ENCODE measurements at places on chromosomes 3 and 15.
A peak's percentile ranks its signal among the peaks of the same experiment; 100 is the strongest.

DNA sequence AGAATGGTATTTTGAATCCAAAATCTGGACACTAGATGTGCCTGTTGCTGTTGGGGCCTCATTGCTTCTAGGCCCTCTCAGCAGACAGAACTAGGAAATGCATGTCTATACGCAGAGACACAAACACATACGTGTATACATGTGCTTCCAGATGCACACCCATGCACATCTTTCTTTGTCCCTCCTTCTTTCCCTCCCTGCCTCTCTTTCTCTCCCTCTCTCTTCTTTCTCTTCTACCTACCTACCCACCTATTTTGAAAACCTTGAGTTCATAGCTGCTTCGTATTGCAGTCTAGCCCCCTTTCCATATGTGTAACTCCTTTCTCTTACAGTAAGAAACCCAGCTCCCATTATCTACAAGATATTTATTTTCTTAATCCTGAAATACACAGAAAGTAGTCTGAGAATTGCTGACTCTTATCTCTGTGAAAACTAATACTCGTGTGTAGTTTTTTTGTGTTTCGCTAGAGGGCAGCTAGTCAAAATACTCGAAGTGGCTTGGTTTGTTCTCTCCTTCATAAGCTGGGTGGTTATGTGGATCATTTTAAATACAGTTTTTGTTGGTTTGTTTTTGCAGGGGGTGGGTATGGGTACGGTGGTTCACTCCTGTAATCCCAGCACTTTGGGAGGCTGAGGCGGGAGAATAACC lies 18.5 kb downstream of the RPL32 start:
- DNase-seq, result no peak

DNA sequence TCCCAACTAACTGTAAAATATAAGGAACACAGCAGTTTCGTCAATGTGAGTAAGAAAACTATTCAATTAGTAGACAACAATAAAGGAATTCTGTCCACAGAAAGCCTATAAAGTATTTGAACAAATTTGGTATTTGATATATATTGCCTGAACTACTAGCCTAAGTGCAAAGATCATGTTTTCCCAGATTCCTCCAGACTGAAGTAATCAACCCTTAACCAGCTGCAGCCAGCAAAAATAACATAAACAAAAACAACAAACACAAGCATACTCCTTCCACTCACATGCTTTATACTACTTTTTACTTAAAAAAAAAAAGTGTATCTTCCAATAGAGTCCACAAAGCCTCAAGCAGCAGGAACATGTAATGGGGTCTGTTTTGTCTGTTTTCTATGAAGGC lies 24.1 kb downstream of the PGBD4 start:
- no peak for DNase-seq

- no peak for DNase-seq
Measured at GRCh38 chr3:55604402-55604801, 117.3 kb upstream of the WNT5A start.

DNA sequence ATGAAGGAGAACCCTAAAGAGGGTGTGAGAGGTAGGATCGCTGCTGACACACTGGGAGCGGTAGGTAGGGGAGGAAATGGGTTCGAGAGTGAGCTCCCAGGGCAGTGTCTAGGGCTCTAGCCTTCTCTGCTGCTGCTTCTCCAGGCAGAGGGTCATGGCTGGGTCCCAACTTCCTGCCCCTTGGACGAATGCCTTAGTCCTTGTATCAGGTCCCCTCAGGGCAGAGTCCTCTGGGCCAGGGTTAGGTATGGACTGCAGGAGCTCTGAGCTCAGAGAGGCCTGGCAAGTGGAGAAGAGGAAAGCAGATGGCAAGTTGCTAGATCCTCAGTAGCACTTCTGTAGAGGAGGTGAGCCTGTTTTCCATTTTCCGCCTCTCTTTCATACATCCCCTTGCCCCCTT lies 2.9 kb downstream of the CORO2B start:
- DNase-seq, result peak; percentile 27

DNA sequence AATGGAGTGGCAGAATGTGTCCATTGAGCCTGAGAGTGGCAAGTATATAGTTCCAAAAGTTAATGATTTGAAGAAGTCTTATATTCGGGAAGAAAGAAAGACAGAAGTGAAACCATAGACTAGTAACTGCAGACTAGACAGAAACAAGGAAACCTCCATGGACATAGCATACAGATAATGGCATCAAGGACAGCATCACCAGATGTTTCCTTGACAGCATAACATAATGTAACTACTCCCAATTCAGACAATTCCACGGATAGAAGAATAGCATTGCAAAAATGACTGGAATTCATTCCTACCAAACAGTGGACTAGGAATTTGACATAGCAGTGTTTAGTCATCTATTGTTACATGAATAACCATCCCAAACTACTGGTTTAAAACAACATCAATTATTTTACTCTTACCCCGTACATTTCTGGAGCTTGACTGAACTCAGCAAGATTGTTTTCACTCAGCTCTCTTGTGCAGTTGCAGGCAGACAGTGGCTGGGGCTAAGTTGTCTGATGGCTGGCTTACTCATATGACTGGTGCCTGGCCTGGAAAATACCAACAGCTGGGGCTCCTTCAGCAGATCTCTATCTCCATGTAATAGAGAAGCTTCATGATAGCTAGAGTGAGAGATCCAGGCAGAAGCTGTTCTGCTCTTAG lies 109.7 kb upstream of the GADL1 start:
- no peak for DNase-seq
